Omental fat pad (tissue), 4 donors: ENCODE measurements at places on chromosomes 6 and 20. TPM values are rescaled to one million over a fixed set of nuclear protein-coding genes. Genes with fewer than 3 reads are reported as not detected.

DNA sequence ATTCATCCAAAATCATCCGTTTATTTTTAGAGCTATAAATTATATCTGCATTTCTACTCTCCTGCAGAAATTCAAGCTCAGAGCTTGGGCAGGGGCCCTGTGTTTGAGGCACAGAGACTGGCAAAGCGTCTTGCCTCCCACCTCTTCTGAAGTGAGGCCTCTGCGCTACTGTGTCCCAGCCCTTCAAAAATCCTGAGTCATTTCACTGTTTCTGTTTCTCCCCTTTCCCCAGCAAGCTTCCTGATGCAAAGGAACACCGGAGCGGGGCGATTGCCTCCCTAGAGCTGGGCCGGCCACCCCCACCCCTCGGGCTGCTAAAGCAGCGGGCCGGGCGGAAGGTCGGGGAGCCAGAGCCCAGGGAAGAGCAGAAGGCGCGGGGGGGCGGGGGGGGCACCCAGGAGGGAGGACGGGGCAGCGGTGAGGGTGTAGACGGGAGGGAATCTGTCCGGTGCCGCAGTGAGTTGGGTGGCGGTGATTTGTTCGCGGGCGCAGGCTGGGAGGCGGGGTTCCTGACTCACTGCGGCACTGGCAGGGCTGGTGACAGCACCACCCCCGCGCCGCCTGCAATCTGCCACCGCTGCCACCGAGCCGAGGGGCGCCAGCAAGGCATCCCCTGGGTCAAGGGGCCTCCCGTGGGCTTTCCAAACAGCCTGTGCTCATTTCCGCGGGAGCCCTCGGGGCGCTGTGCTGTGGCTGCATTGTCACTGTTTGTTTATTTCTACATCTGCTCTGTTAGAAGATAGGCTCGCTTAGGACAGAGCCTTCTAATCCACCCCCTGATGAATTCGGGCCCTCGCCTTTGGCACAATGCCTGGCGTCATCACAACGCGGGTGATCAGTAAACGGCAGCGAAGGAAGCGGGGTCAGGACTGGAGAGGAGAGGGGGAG, 46.5 kb upstream of the SNAP25 start:
- DNase-seq: no peak

- no peak for DNase-seq
Measured at GRCh38 chr6:151958332-151958731, 150.8 kb downstream of the ESR1 start.

- no peak for DNase-seq
Measured at GRCh38 chr20:20235681-20236080, 132.2 kb upstream of the INSM1 start.

- DNase-seq: no peak
Measured at GRCh38 chr20:12893653-12894052, 115.1 kb upstream of the SPTLC3 start.

DNA sequence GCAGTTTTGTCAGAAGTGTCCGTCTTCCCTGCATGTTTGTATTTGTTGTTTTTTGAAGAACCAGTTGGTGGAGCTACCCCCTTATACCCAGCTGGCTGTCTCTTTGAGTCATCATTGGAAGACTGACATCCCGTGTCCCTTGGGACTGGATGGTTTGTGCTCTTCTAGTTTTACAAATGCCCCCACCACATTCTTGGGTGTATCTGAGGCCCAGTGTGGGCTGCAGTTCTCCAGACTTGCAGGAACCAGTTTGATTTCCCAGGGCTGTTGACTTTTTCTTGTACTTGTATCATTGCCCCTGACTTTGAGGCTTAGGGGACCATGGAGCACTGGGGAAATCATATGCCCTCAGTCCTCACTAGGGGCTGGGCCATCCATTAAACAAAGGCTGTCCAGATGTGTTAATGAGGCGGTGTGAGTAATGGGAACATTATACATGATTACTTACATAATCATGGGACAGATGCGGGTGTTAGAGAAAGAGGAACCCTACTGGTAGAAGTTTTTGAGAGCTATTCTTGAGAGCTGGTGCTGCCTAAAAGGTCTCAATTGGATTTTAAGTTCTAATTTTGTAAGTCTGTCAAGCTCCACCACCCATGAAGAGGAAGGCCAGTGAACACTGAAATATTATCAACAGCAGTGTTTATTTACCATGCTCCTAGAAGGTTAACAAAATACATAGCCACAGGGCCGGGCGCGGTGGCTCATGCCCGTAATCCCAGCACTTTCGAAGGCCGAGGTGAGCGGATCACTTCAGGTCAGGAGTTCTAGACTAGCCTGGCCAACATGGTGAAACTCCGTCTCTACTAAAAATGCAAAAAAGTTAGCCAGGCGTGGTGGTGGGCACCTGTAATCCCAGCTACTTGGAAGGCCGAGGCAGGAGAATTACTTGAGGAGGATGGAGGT, 8.5 kb downstream of the JARID2 start:
- DNase-seq: no peak

- no peak for DNase-seq
Measured at GRCh38 chr20:23047738-23048214, 1.7 kb downstream of the THBD start.

GRCh38 chr6:4155848-4156466, 20.6 kb upstream of the ECI2 start:
- DNase-seq: peak; percentile 81

DNA sequence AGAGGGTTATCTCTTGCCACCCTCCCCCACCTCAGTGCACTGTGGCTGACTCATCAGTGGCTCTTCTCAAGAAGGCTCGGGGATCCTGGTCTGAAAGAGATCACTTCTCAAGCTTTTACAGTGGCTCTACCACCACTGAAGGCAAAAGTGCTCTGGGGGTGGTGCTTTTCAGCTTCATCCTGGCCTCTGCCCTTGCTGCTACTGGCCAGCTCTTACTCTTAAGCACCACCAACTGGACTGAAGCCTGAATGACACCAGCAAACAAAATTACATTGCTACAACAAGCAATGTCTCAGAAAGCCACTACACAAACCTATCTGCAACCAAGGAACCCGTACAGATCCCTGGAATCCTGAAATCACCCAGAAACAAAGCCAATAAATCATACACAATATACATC, 402.1 kb downstream of the EPHA7 start:
- no peak for DNase-seq

- no peak for DNase-seq
Measured at GRCh38 chr6:142381845-142382378, 80.1 kb downstream of the ADGRG6 start.

- no peak for DNase-seq
Measured at GRCh38 chr6:95410168-95410567, 167.2 kb upstream of the MANEA start.

DNA sequence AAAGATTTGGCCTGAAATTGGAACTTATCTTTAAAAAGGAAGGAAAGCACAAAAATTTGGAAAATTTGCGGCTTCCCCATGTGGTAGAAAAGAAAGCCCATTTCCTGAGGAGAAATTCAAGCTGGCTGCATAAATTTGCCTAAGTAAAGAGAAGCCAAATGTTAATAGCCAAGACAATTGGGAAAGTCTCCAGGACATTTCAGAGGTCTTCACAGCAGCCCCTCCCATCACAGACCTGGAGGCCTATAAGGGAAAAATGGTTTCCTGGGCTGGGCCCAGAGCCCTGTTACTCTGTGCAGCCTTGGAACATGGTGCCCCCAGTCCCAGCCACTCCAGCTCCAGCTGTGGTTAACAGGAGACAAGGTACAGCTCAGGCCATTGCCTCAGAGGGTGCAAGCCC, 736.5 kb downstream of the HACE1 start:
- DNase-seq: no peak

GRCh38 chr6:14618759-14619418, 501.3 kb downstream of the CD83 start:
- DNase-seq: no peak

- no peak for DNase-seq
Measured at GRCh38 chr6:123215211-123215610, 219.2 kb downstream of the CLVS2 start.

GRCh38 chr20:40431611-40432010, 257.4 kb downstream of the MAFB start:
- no peak for DNase-seq

DNA sequence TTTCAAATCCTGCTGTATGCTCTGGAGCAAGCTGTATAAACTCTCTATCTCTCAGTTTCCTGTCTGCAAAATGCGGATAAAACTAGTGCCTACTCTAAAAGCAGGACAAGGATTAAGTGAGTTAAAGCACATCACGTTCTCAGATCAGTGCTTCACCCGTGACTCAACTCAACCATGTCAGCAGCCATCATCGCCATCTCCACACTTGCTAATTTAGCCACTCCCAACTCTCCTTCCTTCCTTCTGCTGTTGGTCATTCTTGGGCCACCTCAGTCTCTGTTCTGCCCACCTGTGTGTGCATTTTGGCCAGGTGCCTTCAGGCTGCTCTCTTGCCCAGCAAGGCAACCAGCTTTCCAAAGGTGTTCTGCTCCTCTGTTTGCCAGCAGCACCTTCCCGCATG, 260.0 kb upstream of the CDYL start:
- no peak for DNase-seq

Gene RIOK1
- total RNA-seq: 27.9 TPM

Gene NRN1
- 18.6 TPM for total RNA-seq

Gene SEL1L2
- total RNA-seq: not detected

Gene TNF
- 0.65 TPM for total RNA-seq

Gene BPIFB2
- not detected for total RNA-seq

Gene TUBB
- total RNA-seq: 272 TPM

Gene EBF4
- 1.3 TPM for total RNA-seq
